ENCODE measurements at places on chromosomes 6 and 20.

GRCh38 chr6:135280375-135281136 is 99.4 kb downstream of the MYB start:
- DNase-seq, result no peak

GRCh38 chr20:37194621-37195417 is 15.5 kb upstream of the MROH8 start:
- DNase-seq, result no peak

GRCh38 chr20:61989741-61990140 is 75.9 kb downstream of the TAF4 start:
- DNase-seq, result no peak

DNA sequence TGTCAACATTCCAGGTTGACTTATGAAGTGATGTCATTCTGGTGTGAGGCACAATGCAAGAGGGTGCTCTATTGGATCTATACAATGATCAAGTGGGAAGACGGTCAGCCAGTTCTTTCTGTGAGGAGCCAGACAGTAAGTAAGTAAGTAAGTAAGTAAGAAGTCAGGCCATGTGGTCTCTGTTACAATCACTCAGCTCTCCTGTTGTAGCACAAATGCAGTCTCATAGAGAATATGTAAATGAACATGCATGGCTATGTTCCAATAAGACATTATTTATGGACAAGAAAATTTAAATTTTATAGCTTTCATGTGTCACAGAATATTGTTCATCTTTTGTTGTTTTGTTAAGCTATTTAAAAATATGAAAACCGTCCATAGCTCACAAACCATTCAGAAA is 399.7 kb downstream of the BTBD3 start:
- DNase-seq, result no peak

DNA sequence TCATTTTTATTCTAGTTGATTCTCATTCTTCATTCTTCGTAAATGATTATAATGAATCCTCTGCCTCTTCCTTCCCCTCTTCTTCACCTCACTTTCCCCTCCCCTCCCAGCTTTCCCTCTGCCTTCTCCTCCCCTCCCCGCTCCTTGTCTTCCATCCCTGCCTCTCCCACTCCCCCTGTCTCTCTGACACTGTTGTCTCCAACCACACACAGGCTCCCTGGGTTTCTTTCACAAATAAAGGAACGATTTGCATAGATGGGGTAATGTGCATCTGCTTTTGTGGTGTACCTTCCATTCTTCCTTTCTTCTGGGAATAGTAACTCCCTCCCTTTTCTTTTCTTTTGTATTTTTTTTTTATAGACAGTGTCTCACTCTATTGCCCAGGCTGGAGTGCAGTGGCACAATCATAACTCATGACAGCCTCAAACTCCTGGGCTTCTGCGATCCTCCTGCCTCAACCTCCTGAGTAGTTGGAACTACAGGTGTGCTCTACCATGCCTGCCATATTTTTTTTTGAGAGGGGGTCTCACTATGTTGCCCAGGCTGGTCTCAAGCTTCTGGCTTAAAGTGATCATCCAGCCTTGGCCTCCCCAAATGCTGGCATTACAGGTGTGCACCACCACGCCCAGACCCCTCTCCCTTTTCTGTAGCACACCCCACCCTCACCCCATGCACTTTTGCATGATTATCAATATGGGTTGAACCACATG is 318.6 kb downstream of the PRKN start:
- no peak for DNase-seq

DNA sequence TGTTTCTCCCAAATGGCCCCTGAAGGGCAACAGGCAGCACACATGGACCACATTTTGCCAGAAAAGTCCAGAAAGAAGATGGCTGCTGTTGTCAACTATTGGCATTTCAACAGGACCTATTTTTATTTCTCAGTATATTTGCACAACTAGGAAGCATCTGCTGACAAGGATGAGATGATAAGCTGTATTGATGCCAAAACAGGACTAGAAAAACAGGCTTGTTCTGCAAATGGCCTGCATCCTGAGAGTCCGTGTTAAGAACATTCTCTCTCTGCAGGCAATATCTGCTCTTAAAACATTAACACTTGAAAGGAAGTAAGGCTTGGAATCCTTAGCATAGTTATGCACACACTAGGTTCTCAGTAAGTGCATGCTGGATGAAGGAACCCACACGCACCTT is 283.7 kb downstream of the ESR1 start:
- DNase-seq, result no peak

DNA sequence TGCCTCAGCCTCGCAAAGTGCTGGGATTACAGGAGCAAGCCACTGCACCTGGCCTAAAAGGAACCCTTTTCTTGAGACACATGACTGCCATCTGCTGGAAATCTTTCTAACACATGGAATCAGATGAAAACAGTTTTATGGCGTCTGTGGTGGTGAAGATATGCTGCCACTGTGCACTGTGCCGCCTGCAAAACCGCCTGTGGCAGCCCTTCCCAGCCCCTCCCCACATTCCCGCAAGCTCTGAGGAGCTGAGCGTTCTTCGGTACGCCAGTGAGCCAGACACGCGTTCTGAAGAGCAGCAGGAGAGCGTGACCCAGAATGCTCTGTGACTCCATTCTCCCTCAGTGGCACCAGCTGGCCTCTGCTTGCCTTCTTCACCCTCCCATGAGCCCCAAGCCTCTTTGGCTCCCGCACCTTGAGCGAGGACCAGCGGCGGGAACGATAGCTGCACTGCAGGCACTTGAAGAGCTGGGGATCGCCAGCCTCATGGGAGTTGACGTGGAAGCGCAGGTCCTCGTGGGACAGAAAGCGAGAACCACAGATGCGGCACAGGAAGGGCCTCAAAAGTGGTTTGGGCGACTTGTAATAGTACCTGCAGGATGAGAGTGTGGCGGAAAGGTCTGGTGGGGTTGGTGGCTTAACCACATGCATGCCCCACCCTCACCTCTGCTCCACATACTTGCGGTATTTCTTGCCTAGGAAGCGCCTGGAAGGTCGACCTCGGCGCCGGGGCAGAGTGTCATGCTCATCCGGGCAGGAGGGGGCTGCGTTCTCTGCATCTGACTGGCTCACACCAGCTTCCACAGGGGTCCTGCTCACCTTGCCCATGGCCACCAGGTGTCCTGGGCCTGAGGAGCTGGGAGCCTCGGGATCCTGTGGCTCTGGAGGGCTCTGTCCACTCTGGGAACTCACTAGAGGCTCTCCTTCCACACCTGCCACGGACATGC is 8.7 kb downstream of the ZNF335 start:
- DNase-seq, result no peak

DNA sequence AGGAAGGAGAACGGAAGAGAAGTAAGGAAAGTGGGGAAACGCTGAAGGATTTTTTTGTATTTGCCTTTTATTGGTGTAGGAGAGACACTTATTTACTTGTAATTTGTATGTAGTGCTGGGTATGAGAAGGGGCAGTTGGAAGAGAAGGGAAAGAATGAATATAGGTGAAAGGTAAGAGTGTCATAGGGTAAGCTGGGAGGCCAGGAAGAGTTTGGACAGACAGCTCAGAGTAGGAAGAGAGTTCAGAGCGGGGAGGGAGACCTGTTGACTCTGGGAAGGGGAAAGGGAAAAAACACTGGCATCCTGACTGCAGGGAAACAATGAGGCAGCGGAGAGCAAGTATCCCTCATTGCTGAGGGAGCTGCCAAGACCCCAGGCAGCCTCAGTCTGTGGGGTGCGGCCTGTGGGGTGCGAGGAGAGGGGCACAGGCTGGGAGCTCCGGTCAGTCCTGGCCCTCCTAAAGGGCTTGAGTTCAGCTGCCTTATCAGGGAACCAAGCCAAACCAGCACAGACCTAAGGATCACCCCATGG is 3.1 kb downstream of the TRAF3IP2 start:
- DNase-seq, result no peak

- DNase-seq, result no peak
Measured at GRCh38 chr20:44613575-44613974, 31.2 kb downstream of the PKIG start.

Data from GM10248 (cell line).